ENCODE measurements at places on chromosomes 2 and 18.

DNA sequence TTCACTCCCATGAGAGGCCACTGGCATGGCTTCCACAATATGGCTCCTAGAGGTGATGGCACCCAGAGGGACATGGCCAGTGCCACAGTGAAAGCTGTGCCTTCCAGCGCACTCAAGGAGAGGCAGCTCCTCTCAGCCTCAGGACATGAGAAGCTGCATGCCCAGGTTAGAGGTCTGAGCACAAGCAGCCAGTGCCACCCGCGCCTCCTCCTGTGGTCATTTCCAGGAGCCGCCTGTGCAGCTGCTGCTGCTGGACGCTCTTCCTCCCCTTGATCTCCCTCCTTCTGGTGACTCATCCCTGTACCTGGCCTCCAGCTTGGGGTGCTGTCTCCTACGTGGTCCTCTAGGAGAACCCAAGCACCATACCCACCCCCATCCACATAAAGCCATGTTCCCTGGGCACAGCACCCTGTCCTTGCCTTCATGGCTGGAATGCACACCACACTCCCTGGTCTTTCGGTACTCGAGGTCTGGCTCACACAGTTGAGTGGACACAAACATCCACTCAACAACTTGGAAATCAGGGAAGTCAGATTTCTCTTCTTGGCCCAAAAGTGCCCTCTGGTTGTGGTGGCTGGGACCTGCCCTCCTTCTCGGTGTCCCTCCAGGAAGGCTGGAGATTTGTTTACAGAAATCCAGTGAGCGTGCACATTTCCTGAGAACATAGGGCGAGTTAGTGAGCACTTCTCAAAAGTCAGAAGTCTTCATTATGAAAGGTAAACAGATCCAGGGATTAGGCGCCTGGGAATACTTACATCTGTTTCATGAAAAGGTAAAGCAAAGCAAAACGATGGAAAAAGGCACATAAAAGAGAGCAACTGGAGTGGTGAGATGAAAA, 96.7 kb downstream of the EIPR1 start:
- DNase-seq, result no peak

GRCh38 chr2:231160701-231161100, 35.9 kb upstream of the HTR2B start:
- no peak for DNase-seq

GRCh38 chr18:54203914-54204313, 20.6 kb downstream of the MBD2 start:
- no peak for DNase-seq

DNA sequence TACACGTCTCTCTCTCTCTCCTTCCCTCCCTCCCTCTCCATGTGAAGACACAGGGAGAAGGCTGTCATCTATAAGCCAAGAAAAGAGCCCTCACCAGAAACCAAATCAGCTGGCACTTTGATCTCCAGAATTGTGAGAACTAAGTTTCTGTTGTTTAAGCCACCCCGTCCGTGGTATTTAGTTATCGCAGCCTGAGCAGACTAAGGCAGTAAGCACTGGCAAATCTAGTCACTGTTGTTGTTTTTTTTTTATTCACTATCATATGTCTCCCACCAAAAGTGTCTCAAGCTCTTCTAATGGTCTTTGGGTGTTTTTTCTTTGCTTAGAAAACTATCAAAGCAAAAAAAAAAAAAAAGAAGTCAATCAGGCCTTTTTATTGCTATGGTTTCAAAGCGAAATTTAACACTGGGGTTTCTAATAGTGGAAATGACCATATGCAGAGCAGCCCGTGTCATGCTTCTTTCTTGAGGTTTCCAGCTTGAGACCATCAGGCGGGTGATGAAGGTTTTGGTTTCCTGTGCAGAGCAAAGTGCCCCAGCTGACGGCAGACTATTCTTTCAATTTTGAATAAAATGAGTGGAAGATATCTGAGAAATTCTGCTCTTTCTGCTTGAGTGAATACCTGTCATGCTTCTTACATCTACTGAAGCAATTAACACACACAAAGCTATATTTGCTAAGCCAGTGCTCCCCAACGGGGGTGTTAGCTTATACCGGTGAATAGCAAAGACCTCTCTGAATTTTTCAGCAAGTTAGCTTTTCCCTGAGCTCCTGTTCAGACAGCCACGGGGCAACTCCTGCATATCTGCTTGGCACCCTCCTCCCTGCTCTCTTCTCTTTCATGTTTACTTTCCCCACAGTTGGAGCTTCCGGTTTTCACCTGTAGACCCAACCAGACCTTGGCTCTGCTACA, 394.1 kb upstream of the ATP5MC3 start:
- no peak for DNase-seq

DNA sequence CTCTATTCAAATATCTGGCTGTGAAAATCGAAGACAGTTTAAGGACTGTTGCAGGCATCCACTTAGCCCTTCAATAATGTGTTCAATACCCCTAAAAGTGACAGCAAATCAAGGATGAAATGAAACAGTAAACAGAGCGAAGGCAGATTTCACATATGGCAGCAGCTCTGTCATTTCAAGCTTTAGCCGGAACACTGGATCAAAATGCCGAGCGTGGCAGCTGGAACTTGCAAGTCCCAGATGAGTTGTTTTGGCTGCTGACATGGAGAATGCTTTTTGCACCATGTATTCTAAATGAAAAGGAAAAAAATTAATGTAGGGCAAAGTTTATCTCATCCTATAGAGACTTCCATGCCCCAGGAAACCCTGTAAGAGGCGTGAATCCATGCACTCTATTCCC, 18.0 kb downstream of the LRRC30 start:
- DNase-seq, result no peak

- no peak for DNase-seq
Measured at GRCh38 chr2:207132019-207132418, 33.7 kb downstream of the KLF7 start.

- DNase-seq, result no peak
Measured at GRCh38 chr2:44549099-44549471, 187.3 kb downstream of the CAMKMT start.

DNA sequence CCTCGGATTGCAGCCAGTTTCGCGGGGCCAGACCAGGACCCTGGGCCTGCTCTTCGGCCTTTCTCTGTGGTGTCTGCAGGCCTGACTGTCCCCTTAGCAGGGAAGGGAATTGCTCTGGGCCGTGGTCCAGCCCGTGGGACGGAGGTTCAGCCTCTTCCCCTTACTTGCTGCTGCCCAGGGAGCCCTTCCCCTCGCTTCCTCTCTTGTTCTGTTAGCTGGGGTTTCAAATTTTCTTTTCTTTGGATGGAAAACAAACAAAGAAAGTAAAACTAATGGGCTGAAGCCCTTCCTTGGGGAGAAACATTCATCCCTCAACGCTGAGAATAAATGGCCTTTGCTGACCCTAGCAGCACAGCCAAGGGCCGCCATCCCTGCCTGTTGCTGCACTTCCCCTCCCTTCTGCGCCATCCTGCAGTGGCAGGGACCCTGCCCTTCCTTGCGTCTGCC, 52.4 kb downstream of the ASAP2 start:
- no peak for DNase-seq

GRCh38 chr2:32246911-32247310, 17.8 kb downstream of the NLRC4 start:
- no peak for DNase-seq

GRCh38 chr2:88078643-88079172, 11.1 kb downstream of the SMYD1 start:
- DNase-seq, result no peak

- no peak for DNase-seq
Measured at GRCh38 chr2:106184394-106184793, 9.7 kb downstream of the UXS1 start.

- DNase-seq, result no peak
Measured at GRCh38 chr2:203973676-203974075, 37.1 kb downstream of the ICOS start.

GRCh38 chr2:68344031-68344430, 21.1 kb upstream of the PLEK start:
- no peak for DNase-seq

DNA sequence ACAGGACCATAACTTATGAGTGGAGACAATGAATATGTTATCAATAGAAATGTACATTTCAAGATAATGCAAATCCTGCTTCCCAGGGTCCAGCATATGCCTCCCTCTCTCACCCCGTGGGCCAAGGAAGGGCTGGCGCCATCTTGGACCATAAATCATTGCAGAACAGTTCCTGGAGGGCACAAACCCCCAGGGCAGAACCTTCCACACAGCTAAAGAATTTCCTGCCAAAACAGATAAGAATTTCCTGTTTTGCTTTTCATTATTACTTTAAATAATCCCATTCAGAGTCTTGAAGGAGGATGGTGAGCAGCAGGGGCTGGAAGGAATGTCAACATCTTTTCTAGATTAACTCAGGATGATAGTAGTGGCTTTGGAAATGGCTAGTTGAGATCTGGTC, 53.7 kb downstream of the EHD3 start:
- no peak for DNase-seq

DNA sequence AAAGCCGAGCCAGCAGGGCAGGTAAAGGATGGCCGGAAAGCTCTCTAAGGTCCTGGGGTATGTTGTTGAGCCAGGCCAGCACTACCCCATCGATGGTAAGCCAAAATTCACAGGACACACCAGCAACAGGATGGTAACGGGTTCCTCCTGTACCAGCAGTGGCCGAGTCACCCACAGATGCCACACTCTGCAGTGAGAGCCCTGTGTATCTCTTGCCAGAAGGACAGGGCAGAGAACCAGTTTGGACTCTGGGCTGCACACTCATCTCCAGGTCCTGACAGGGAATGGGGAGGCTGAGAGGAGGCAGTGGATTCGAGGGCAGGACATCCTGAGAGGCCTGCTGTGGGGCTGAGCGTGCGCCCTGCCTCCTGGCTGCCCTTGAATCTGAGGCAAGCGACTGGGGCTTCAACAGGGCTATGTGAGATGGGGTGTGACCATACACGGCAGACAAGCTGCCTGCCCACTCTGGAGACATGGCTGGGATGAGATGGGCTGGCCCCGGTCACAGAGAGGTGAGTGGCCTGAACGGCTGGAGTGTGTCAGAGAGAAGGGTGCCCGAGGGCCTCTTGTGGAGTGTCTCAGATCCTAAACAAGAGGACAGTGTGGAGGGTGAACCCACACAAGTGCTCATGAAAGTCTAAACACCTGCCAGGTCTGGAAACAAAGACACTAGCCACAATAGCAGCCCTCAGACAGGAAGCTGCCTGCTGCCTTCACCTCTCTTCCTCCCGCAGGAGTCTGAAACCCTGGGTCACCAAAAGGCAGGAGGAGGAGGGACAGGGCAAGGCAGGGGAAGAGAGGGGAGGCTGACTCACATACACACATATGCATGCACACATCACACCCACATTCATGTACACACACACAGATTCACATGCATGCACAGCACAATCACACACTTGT, 182.3 kb downstream of the LOXHD1 start:
- DNase-seq, result no peak

- DNase-seq, result no peak
Measured at GRCh38 chr2:74223941-74224770, 25.7 kb downstream of the MTHFD2 start.

DNA sequence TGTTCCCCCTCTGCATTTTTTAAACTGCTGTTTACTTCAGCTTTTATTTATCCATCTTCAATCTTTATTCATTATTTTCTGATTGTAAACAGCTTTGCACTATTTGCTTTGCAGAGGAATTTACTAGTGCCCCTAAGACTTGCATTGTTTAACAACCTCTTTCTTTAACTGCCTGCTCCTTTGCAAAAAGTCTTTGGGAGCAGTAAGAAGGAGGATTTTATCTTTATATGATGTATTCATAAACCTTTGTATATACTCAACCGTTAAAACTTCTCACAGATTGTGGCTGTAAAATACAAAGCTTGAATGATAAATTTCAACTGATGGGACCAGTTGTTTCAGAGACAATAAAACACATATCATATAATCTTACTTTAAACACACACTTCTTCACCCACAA, 20.1 kb upstream of the VIT start:
- DNase-seq, result no peak

GRCh38 chr18:62282188-62282629, 42.9 kb upstream of the TNFRSF11A start:
- no peak for DNase-seq

- no peak for DNase-seq
Measured at GRCh38 chr2:200411831-200412230, 98.0 kb downstream of the KCTD18 start.

DNA sequence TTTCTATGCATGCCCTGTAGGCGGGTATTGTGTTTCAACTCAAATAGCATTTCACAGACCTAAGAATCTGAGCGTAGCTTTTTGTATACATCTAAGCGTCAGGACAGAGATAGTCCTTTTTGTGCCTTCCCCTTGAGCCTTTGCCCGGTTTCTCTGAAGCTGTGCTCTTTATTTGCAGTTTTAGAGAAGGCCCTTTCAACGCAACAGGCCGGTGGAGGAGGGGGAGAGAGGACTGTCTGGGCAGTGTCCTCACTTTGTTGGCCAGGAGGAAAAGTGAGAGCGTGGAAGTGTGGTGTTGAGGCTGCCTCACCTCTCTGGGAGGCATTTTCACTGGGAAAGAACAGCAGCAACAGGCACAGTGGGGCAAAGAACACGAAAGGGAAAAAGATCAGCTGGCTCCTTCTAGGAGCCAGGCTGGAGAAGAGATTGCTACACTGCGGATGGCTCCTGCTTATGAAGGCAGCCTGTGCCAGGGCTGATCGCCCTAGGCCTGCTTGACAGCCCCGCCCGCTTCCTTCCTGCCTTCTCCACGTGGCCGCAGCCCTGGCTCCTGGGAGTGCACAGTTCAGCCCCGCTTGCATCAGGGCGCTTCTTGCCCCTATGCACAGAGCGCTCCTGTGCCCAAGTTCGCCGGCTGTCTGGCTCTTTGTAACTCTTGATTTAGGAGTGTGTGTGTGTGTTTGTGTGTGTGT, 195.6 kb upstream of the POU3F3 start:
- DNase-seq, result no peak

DNA sequence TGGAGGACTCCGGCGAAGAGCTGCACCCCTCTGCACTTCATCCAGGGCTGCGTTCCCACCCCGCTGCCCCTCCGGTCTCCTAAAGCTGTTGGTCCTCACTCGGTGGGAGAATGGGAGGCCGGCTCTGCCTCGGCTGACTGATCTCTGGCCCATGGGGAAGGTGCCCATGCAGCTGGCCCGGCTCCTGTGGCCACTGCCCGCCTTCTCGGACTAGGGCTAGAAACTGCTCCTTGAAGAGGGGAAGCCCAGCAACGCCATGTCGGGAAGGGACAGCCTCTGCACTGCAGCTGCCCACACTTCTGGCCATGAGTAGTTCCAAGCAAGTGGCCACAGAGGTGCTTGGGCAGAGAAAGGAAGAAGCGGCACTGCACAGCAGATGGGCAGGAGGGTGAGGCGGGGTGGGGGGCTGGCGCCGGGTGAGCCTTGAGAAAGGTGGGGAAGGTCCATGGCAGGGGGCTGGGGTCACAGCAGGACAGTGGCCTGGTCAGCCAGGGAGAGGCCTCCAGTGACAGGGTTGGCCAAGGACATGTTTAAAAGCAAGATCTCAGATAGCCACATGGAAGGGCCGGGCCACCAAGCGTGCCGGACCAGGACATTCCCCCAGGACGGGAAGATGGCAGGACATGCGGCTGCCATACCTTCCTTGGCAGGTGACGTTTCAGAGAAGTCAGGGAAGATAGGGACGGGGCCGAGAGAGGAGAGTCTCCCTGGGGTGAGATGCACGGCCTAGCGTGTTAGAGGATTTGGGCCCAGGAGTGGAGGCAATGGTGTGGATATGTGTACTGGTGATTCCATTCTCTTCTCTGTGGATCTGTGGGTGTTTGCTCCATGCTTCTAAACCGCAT, 158.8 kb upstream of the HDAC4 start:
- DNase-seq, result no peak

GRCh38 chr18:59923539-59924196, 23.9 kb downstream of the PMAIP1 start:
- no peak for DNase-seq

All from NCI-H1436 treated with DMSO at 0.1 percent for 48 hours (cell line).